ENCODE measurements at places on chromosomes 7 and 10.

GRCh38 chr7:54336800-54337199, 205.4 kb upstream of the VSTM2A start:
- no peak for DNase-seq

DNA sequence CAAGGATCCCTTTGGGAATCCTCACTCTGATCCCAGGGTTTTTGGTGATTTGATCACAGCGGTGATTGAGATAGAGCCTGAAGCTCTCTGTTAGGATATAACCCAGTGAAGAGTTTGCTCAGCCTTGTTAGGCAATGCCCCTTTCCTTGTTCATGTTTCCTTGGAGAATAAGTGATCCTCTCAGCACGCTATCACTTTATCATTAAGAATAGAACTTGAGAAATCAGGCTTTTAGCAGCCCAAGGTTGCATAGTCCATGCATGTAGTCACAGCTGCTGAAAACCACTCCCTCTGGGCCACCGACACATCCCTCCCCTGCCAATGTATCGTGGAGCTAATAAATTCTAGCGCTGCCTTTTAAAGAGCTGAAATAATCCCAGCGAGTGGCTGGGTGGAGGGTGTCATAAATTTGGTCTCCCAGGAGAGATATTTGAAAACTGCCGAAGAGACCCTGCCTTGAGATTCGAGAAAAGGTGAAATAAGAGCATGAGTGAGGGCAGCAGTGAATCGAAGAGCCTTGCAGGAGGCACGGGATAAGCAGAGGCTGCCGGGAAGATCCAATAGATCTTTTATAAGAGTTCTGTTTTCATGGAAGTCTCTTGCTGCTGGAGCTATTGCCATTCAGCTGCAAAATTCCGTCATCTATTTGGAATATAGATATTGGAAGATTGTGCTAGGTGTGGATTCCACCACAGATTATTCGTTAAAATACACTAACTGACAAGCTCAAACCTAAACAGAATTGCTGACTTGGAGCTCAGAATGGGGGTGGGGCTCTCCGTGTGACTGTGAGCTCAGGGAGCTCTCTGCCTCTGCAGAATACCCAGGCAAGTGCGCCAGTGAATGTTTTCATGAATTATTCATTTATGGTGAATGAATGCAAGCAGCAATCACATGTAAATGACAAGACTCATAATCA, 249.8 kb downstream of the TRIL start:
- peak; percentile 37 for DNase-seq

GRCh38 chr7:108211382-108212201, 81.4 kb upstream of the LAMB4 start:
- no peak for DNase-seq

GRCh38 chr10:130742941-130743675, 568.4 kb downstream of the TCERG1L start:
- DNase-seq, result no peak

- no peak for DNase-seq
Measured at GRCh38 chr7:144761493-144761892, 74.4 kb downstream of the TPK1 start.

- DNase-seq, result no peak
Measured at GRCh38 chr7:6628045-6628444, 9.1 kb upstream of the ZNF316 start.

GRCh38 chr7:84336766-84337165, 142.2 kb upstream of the SEMA3A start:
- DNase-seq, result no peak

- no peak for DNase-seq
Measured at GRCh38 chr10:8214587-8214986, 160.1 kb downstream of the GATA3 start.

DNA sequence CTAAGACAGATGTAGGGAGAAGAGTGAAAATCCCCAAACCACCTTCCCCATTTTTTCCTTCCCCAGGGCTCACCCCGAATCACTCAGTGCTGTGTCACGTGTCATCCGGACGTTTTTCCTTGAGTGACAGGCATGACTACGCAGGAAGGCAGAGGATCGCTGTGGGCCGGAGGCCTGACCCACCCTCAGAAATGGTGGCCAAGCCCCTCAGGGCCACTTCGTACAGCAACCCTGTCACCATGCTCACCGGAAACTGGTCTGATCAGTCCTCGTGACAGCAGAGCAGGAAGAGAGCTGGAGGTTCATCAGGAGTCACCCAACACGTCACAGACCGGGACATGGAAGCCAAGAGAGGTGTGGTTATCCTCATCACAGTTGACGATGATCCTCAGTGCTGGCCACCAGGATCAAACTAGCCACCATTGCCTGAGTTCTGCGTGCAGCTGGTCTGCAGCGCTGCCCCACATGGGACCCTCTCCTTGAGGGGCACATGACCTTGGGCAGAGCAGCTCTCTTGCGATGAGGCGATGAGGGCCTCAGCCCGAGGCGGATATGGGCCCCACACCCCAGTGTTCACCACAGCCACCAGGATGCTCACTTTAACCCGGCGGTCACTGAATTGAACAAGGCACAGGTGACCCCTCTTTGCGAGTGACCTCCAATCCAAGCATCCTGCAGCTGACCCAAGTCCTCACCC, 99.3 kb upstream of the INSIG1 start:
- DNase-seq, result no peak

DNA sequence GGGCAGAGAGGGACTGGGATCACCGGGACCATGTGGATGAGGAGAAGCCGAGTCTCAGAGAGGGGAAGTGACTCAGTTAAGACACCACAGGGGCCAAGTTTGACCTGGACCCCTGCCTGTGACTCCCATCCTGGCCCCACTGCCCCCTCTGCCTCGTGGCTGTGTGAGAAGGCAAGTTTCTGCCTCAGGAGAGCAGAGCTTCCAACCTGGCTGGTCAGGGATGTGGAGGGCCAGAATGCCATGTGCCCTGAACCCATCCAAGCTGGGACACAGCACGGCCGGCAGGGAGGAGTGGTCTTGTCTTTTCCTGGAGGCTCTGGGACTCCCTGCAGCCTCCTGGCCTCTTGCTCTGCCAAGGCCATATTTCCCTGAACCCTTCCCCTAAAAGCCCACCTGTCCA, 19.5 kb downstream of the WDFY4 start:
- DNase-seq, result no peak

- peak; percentile 4 for DNase-seq
Measured at GRCh38 chr7:118615-119391, 73.6 kb upstream of the FAM20C start.

- DNase-seq, result no peak
Measured at GRCh38 chr10:101959346-101959916, 96.5 kb downstream of the ARMH3 start.

GRCh38 chr7:157515342-157516041, 178.7 kb downstream of the DNAJB6 start:
- no peak for DNase-seq

DNA sequence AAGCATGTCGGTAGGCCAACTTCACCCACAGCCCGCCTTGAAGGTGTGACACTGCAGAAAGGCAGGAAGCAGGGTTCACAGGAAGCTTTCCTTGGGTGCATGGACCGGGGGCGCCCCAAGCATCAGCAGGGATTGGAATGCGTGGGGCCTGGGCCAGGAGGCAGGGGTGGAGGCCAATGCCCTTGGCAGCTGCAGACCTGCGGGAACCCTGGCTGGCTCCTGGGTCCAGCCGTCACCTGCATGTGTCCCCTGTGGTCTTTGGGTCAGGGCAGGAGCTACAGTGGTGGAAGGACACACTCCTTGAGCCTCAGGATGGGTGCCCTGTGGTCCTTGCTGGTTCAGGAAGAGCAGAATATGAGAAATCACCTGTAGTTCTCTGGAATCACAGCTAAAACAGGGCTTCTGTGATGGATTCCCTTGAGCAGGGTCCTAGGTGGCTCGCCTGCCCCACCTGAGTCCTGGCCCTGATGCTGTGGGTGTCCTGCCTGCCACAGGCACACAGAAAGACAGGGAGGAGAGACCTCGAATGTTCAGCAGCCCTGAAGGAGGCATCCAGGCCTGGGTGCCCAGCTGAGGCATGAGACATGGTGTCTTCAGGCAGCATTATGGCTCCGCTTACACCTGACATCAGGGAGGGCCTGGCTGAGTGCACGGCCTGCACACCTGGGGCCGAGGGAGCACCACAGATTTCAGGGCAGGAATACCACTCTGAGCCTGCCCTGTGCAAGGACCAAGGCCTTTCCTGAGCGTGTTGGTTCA, 15.1 kb downstream of the ANTXRL start:
- no peak for DNase-seq

DNA sequence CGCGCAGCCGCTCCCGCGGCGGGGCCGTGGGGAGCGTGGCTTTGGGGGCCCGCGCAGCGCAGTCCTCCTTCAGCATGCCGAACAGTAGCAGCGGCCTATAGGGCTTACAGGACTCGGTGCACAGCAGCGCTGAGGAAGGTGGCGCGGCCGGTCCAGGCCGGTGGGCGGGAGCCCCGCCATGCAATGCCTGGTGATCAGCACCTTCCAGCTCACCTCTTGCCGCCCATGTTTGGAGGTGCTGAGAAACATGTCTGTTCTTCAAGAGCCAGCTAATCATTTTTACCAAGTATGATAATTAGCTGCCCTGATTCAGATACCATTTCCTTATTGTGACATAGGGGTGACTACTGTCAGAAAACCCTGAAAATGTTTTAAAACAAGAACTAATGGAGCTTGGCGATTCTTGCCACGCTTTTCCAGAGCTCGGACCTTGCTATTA, 33.5 kb upstream of the SFTPD start:
- no peak for DNase-seq

DNA sequence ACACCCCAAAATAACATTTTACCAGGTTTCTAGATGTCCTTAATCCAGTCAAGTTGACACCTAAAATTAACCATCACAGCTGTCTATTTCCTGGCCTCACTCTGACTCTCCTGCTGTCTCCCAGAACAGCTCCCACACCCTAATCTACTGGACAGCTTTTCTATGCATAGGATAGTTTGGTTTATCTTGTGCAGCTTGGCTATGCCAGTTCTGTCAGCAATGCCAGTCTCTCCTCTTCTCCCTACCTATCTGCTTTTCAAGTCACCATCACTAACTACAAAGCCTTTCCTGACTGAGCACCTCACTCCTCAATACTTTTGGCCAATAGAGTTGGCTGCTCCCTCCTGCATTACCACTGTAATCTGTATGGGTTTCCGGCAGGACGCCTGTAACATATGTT, 5.0 kb downstream of the NCOA4 start:
- no peak for DNase-seq

- peak; percentile 69 for DNase-seq
Measured at GRCh38 chr10:97788552-97789442, 17.0 kb upstream of the SFRP5 start.

GRCh38 chr10:30284865-30285594, 64.0 kb downstream of the MTPAP start:
- DNase-seq, result peak; percentile 29

DNA sequence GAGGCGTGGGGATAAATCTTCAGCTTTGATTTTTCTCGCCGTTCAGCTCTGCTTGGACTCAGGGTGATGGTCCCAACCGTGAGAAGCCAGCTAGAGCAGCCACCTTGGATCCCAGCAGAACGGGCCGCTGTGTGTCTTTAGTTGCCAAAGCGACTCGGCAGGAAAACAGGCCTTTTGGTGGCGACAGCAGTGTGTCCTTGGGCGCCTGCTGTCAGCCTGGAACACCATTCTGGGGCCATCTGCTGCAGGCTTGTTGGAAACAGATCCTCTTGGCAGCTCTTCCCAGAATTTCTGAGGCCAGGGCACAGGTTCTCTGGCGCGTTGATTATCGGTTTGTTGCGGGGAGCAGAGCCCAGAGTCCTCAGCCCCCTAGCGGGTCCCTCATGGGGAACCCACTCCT, 97.6 kb downstream of the CUX1 start:
- DNase-seq, result no peak

GRCh38 chr10:52615331-52615730, 157.3 kb downstream of the MBL2 start:
- DNase-seq, result no peak

GRCh38 chr10:93344691-93345090, 137.4 kb downstream of the MYOF start:
- no peak for DNase-seq

DNA sequence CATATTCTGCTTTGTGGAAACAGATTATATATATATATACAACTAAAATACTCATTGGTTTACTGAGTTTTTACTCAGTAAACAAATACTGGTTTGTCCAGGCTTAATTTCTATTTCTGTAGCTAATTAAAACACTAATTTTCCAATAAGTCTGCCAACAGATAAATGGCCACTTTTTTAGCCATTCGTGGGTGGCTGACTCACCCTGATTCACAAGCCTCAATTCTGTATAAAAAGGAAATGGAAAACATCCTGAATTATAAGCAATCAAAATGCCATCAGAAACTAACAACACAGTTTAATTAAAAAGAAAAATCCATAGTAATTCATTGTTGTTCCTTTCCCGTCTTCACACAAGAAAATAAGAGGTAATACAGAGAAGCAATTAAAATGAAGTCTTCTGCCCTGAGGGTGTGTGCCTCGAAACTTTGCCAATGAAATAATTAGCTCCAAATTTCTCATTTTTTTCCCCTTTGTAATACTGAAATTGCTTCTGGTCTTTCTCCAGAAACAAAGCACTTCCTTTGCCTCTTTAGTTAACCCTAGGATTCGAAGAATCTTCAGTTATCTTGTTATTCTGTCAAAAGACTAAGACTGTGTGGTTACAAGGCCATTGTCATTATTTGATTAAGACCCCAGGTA, 118.7 kb upstream of the PTN start:
- no peak for DNase-seq

GRCh38 chr10:71132321-71132810, 80.0 kb upstream of the UNC5B start:
- DNase-seq, result no peak

DNA sequence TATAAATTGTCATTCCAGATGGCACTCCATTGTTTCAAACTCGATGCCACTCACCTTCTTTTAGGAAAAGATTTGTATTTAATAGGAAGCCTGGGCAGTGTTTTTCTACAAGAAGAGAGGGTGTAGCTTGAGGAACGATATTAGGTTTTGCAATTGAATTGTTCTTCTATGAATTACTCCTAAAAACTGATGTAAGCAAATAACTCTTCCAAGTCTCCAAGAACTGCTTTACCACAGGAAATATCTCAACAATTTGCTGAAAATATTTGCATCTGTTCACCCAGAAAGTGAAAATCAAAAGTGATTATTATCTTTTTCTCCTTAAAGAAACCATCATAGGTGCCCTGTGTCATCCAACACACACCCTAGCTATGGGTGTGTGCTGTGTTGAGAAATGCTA, 261.3 kb upstream of the MEOX2 start:
- DNase-seq, result no peak

GRCh38 chr10:92657024-92657423, 32.7 kb upstream of the HHEX start:
- no peak for DNase-seq

- no peak for DNase-seq
Measured at GRCh38 chr7:118312966-118313365, 88.5 kb downstream of the ANKRD7 start.

DNA sequence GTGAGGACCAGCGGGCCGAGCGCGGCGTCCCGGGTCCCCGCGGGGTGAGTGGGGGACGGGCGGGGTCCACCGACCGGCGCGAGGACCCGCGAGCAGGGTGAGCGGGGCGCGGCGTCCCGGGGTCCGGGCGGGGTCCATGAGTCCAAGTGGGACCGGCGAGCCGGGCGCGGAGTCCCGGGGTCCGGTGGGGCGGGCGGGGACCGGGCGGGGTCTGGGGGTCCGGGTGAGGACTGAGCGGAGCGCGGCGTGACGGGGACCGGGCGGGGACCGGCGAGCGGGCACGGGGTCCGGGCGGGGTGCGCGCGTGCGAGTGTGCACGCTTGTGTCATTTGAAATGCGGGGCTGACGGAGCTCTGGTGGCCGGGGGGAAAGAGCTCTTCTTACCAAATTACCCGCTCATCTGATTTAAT, 765 bp downstream of the CELF2 start:
- DNase-seq, result peak; percentile 20

GRCh38 chr7:132650498-132650897, 74.2 kb upstream of the PLXNA4 start:
- DNase-seq, result peak; percentile 21

Measured in hepatocyte (in vitro differentiated cells).